Psoas muscle (tissue), 8 donors: ENCODE measurements at places on chromosomes 12 and 14. TPM values are rescaled to one million over a fixed set of nuclear protein-coding genes. Genes with fewer than 3 reads are reported as not detected.

Gene CLEC6A
- polyA plus RNA-seq, result not detected

Gene CMA1
- 0.34 TPM for polyA plus RNA-seq

GRCh38 chr12:54206791-54207190, 18.0 kb upstream of the SMUG1 start:
- DNase-seq, result no peak

- no peak for DNase-seq
Measured at GRCh38 chr12:64968989-64969819, 144.8 kb downstream of the TBC1D30 start.

DNA sequence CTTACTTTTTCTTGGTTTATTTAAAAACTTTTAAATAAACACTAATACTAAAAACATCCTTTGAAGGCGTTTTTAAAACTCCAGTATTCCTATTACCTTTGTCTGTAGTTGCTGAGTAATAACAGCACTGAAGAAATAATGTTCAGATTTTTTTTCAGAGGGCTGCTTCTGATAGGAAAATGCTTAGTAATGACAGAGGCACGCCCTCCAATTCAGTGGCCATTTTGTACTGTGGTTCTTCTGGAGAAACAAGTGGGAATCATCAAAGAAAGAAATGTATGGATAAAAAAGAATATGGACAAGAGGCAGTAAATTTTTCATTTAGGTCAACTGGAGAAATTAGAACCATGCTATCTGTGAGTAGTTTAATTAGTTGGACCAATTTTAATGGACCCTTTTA, 13.6 kb downstream of the VEZT start:
- DNase-seq, result no peak
